ENCODE measurements at places on chromosomes 5 and 9.

GRCh38 chr5:173334808-173335207, 6.6 kb upstream of the STC2 start:
- DNase-seq: no peak

DNA sequence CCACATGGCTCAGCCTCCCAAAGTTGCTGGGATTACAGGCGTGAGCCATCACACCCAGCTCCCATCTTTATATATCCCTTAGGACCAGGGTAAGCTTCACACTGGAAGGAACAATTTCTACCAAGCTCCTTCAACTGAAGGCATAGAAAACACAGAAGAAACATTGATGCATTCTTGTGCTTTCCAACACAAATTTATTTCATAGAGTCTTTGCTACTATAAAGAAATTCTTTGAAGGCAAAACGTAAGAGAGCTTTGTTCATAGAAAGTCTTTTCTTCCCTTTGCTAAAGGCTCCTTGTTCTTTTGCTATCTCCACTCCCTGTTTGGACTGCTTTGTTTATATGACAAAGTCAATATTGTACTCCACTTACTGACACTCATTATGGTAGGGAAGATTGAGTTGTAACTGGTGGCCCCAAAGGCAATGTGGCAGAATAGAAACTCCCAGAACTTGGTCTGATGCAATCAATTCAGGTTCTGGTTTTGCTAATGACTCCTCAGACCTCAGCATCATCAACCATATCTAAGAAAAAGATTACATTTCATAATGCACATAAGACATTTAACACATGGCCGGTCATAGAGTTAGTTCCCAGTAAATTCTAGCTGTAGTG, 97.4 kb upstream of the CLINT1 start:
- peak; percentile 34 for DNase-seq

DNA sequence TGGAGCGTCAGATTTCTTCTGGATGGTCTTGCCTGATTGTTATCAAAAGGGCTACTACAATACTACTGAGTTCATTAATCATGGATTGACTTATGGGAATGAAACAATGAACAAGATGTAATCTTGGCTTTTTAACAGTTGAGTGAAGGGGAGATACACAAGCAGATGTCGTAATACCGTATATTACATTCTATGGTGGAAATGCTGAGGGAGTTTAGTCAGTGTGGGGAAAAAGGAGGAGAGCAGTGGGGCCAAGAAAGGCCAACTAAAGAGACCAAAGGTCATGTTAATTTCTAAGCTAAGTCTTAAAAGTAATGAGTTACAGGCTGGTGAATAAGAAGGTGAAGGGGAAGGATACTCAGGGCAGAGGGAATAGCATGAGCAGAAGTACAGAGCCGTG, 29.0 kb upstream of the PSAT1 start:
- no peak for DNase-seq

GRCh38 chr5:27682600-27682999, 644.2 kb upstream of the CDH9 start:
- DNase-seq: no peak

DNA sequence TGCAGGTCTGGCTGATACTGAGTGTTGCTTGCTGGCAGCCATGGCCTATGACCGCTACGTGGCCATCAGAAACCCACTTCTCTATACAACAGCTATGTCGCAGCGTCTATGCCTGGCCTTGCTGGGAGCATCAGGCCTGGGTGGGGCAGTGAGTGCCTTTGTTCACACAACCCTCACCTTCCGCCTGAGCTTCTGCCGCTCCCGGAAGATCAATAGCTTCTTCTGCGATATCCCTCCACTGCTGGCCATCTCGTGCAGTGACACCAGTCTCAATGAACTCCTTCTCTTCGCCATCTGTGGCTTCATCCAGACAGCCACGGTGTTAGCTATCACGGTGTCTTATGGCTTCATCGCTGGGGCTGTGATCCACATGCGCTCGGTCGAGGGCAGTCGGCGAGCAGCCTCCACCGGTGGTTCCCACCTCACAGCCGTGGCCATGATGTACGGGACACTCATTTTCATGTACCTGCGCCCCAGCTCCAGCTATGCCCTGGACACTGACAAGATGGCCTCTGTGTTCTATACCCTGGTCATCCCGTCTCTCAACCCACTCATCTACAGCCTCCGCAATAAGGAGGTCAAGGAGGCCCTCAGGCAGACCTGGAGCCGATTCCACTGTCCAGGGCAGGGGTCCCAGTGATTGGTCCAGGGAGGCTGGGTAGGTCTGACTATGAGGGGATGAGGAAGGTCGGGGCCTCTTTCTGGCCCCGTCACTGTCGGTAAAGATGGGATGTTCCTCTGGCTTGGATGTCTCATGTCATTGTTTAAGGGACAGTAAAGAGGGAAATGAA, 718 bp downstream of the OR5C1 start:
- DNase-seq: no peak

DNA sequence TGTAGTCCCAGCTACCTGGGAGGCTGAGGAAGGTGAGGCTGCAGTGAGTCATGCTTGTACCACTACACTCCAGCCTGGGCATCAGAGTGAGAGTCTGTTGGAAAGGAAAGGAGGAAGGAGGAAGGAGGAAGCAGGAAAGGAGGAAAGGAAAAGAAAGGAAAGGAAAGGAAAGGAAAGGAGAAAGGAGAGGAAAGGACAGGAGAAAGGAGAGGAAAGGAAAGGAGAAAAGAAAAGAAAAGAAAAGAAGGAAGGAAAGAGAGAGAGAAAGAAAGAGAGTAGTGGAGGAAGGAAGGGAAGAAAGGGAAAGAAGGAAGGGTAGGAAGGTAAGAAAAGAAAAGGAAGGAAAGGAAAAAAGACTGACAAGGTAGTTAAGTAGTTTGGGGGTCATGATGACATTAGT, 162.6 kb upstream of the SLC12A2 start:
- DNase-seq: no peak

DNA sequence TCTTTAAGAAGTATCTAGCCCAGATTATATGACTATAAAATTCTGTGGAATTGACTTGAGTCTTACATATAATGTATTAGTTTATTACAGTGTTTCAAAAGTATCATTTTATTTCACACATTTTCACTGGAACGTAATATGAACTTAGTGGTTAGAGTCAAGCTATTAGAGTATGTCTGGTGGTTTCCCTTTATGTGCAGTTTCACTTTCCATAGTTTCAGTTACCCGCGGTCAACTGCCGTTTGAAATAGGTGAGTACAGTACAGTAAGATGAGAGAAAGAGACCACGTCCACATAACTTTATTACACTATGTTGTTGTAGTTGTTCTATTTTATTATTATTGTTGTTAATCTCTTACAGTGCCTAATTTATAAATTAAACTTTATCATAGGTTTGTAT, 50.5 kb downstream of the COMMD10 start:
- no peak for DNase-seq

GRCh38 chr5:157116483-157116954, 7.7 kb upstream of the HAVCR2 start:
- no peak for DNase-seq
